ENCODE measurements at places on chromosomes 4 and X.

DNA sequence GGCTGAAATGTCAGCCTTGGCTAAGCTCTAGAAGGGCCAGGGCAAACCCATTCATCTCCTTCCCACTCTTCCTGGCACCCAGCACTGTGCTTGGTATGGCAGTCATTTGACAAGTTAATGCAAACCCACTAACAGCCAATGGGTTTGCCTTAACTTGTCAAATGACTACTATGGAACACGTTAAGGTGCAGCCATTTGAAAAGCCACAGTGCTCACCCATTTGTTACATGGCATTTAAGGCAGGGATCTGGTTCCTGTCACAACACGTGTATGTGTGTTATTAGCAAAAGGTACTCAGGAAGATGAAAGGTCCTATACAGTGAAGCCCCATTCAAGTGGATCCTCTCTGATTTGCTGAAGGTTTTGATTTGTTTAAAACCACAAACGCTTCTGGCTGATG is 7.2 kb downstream of the CRMP1 start:
- no peak for DNase-seq

- no peak for DNase-seq
These were observed 10.5 kb upstream of the TMEM165 start for GRCh38 chr4:55385201-55385649.

- peak; percentile 35 for DNase-seq
These were observed 231.0 kb upstream of the GYPA start for GRCh38 chr4:144371485-144371884.

DNA sequence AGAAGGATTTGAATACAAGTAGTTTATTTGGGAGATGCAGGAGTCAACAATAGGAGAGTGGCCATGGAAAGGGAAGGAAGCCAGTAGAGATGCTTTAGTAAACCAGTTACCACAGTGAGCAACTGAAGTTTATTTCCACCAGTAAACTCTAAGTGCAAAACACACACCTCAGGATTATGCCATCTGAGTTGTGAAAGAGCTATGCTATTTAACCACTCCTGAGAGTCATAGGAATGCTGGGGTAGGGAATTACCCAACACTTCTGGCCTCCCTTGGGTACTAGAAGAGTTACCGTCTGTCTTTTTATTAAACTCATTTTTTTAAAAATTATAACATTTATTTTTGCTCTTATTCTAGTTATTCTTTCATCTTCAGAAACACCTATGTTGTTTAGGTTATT is 834.6 kb upstream of the AMOT start:
- DNase-seq = no peak

Measured in astrocyte of the spinal cord (primary cell).